Heart left ventricle (tissue), 16 donors: ENCODE measurements at places on chromosomes 2 and 18. TPM values are rescaled to one million over a fixed set of nuclear protein-coding genes. Genes with fewer than 3 reads are reported as not detected.

DNA sequence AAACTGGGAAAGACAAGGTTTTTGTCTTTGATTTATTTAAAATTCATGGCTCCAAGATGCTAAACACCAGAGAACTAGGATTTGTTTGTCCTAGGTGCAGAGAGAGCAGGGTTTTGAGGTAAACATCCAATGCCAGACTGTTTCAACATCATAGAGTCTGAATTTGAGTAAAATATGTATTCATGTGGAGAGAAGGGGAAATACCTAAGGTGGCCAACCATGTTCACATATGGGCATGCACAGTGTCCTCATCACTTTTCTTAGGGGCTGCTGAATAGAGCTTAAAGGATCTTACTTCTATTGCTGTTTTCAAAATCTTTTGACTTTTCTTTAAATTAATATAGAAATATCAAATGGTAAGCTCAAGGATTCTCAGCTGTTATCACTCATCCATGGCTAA, 287.0 kb upstream of the CCDC68 start:
- DNase-seq = no peak

DNA sequence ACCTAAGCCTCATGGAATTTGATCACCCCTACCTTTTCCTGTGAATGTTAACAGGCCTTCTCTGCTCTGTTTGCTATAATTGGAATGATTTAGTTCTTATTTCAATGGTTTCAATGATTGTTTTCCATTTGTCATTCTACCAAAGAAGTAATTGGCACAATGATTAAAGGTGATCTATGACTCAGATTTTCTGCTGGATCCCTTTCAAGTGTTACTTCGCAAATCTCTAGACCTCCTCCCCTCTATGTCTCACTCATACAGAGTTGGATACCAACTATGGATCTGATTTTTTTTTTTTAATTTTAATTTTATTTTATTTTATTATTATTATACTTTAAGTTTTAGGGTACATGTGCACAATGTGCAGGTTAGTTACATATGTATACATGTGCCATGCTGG, 29.6 kb upstream of the FAM117B start:
- DNase-seq = no peak

DNA sequence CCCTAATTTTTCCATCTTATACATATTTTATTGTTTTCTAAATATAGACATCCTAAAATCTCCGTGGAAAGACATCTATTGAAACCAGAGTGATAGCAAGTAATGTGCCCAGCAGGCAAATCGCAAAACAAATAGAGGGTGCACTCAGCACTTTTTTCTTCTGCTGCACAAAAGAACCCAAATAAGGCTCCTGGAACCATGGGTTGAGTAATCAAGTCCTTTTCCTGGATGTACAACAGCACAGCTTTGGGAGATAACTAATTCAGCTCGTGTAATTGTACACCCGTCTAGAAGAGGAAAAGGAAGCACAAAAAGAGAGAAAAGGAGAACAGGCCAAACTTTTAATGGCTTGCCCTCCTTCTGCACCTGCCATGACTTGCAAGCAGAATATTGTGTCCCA, 126.9 kb upstream of the TLK1 start:
- DNase-seq = no peak

GRCh38 chr2:36886664-36887063, 79.7 kb downstream of the STRN start:
- DNase-seq = no peak

DNA sequence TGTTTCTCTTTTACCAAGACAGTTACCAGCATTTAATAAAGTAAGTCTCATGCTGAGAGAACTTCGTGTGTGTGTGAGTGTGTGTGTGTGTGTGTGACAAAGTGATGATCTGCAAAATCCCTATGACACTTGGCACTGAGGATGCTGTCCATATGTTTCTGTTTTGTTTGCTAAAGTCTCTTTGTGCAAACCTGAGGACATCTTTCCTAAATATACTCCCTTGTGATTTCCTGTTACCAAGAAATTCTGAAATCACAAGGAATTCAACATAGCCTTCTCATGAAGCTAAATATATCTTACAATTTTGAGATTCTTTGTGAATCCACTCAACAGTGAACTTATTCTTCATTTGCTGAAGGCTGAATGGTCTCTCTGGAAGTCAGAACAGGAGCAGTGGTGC, 1359.7 kb upstream of the NRXN1 start:
- no peak for DNase-seq

DNA sequence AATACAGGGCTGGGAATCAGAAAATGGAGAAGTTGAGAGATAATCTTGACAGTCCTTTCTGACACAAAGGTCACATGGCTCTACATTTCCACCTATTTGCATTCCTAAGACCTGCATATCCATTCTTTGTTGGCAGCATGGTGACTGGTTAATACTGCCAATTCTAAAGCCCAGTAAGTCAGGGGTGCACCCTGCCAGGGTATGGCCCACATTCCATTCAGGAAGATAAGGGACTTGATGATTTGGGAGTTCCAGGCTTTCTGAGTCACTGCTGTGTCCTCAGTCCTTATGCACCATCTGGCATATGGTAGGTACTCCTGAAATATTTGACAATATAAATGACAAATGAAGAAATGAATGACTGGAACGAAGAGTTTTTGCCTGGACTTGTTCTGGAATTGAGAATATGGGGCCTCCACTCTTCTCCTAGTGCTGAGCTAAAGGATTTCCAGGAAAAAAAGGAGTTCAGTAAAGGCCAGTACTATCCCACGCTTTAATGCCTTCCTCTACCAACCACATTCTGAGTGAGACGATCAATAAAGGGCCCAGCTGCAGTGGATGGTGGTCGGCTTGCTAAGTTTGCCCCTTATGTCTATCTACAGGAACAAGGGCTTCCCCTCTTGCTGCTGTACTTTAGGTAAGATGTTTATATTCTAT, 31.7 kb upstream of the EIF2AK3 start:
- DNase-seq = no peak

GRCh38 chr2:65660340-65660739, 227.9 kb upstream of the SPRED2 start:
- no peak for DNase-seq

DNA sequence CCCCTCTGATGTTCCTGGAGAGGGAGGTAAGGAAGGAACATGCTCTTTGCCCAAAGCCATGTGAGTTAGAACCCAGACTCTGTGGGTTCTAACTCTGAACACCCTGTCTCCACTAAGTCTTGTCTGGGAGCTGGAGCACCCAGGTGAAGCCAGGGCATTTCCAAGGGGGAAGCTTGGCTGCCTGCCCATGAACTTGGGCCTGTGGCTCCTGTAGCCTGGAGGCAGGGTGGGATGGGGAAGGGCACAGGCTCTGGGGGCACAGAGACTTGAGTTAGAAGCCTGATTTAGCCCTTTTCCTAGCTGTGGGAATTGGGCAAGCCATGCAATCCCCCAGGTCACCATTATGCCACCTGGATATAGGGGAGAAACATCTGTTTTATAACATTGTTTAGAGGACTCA, 65.2 kb downstream of the LBH start:
- no peak for DNase-seq

- DNase-seq = no peak
These were observed 371.6 kb upstream of the SLC8A1 start for GRCh38 chr2:40823478-40823877.

DNA sequence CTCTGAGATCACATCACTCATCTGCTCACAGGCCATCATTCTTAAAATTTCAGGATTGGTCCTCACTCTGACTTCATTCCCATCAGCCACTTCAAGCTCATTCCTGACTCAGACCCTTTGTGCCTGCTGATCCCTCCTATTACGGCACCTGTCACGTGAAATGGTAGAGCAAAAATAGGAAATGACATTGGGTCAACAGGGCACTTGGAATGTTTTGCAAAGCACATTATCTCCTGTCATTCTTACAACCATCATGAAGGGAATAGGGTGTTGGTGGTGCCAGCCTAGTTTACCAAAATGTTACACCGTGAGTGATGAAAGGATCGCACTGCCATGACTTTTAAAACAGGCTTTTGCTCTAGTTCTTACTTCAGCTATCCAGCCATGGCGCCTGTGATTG, 61.1 kb downstream of the EIF5B start:
- peak; percentile 31 for DNase-seq

- no peak for DNase-seq
These were observed 92.2 kb downstream of the TGFA start for GRCh38 chr2:70461414-70461813.

GRCh38 chr18:57212678-57213077, 65.8 kb downstream of the BOD1L2 start:
- DNase-seq = no peak

DNA sequence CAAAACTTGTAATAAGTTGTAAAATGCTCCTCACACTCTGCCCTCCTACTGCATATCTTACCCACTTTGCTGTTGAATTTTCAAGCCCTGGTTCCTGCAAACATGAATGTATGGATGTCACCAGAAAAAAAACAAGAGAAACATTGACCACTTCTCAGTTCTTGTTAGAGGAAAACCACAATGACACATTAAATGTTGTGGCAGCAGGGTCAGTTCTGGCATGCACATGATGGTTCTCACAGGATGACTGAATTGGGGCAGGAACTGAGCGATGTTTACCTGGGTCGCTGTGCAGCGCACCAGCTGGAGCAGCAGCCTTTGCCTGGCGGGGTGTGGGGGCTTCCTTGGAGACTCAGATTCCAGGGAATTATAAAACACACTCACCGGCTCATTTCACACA, 14.0 kb upstream of the PRKCE start:
- no peak for DNase-seq

GRCh38 chr2:167293172-167293781, 405.0 kb downstream of the XIRP2 start:
- DNase-seq = no peak

- DNase-seq = no peak
These were observed 36.0 kb downstream of the SETBP1 start for GRCh38 chr18:44716697-44717163.

BOLL gene
- total RNA-seq = not detected

SOCS6 gene
- total RNA-seq = 23.3 TPM

PROM2 gene
- total RNA-seq = 1.8 TPM

SCN7A gene
- 14.0 TPM for total RNA-seq

RTP5 gene
- not detected for total RNA-seq

DCDC2C gene
- not detected for total RNA-seq

CD8A gene
- total RNA-seq = 0.35 TPM

COL6A3 gene
- 44.1 TPM for total RNA-seq
